ENCODE measurements at places on chromosomes 5 and 9. TPM values are rescaled to one million over a fixed set of nuclear protein-coding genes. Genes with fewer than 3 reads are reported as not detected.

PTGDS gene
- polyA plus RNA-seq = 38.1 TPM

GM2A gene
- polyA plus RNA-seq = 29.5 TPM

MARCHF11 gene
- 4.4 TPM for polyA plus RNA-seq

SPINK13 gene
- 0.31 TPM for polyA plus RNA-seq

TAS2R1 gene
- not detected for polyA plus RNA-seq

MTRR gene
- 57.2 TPM for polyA plus RNA-seq

- DNase-seq = no peak
Measured at GRCh38 chr9:116027951-116028350, 125.6 kb upstream of the PAPPA start.

DNA sequence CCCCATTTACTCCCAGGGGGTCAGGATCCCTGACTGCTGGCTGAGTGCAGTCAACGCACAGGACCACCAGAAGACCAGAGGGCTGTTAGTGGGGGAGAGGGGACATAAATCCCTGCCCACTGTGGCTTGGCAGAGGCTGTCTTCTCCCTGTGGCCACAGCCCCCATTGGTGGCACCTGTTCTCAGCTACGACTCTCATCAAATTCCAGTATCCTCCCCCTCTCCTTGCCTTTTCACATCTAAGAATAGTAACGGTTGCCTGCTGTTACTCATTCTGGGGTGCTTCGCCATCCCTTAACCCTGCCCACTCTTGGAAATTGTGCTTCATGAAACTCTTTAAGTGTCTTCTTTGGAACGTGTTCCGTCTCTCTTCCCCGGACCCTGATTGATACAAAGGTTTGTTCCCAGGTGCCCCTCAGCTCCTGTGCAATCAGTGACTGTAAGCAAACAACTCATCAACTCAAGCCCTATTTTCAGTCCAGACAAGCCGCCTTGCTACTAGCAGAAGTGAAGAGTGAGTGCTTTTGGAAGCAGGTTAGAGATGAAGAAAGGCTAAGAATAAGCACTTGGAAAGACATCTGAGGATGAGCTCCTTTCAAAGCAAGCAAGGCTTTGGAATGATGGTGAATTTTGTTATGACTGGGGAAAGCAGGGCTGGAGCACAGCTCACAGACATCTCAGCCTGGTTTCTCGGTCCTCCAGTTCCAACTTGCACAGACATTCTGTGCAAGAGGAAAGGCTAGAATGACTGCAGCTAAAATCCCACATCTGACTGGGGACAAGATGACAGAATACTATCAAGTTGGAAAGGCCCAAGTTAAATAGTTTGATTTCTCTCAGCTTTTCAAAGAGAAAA is 22.9 kb upstream of the DENND1A start:
- no peak for DNase-seq

DNA sequence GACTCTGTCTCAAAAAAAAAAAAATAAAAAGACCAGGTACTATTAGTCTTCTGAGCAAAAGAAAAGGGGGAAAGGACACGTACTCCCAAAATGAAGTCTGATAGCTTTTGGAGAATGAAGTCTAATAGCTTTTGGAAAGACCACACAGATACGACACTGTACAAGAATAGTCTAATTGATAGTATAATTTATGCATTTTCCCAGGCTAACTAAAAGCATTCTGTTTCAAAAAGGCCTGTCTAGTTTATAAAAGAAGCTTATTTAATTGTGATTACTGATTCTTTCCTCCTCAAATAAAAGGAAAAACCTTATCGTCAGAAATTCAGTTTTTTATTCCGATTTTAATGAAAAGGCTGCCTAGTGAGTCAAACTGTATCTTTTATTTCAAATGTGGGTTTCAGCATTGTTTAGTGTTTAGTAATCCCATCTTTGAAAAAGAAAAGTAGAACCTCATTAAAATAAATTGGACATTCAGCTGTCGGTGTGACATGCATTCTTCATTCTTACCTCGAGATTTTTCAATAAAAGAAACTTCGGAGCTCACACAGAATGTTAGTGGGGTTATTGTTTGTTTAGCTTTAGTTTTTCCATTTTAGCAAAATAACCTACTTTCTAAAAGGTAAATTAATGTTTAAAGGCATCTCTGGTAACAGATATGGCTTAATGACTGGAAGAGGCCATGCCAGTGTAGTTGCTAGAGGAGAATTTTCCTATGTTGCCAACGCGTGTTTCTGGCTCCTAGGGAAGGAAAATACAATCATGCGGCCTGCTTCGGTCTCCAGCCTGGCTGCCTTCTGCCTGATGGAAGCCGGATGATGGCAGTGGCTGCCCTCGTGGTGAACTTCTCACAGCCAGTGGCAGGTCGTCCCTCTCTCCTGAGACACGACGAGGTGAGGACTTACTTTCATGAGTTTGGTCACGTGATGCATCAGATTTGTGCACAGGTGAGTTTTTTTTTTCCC is 70.0 kb downstream of the NLN start:
- DNase-seq = no peak

DNA sequence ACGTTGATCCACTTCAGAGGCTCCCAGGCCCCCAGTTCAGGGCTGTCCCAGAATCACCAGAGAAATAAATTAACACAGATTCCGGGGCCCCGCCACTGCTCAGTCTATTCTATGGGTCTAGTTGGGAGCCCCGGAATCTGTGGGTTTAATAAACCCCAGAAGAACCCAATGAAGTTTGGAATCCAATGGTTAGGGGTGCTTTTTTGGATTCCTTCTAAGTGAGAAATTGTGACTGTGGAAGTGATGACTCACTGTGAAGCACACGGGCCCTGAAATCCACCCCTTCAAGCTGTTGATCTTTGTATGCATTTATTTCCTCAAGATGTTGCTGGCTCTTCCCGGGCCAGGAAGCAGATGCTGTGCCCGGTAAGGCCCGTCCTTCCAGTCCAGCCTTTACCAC is 57.3 kb upstream of the SLC28A3 start:
- DNase-seq = no peak

GRCh38 chr5:83839788-83840187 is 119.1 kb upstream of the HAPLN1 start:
- no peak for DNase-seq

DNA sequence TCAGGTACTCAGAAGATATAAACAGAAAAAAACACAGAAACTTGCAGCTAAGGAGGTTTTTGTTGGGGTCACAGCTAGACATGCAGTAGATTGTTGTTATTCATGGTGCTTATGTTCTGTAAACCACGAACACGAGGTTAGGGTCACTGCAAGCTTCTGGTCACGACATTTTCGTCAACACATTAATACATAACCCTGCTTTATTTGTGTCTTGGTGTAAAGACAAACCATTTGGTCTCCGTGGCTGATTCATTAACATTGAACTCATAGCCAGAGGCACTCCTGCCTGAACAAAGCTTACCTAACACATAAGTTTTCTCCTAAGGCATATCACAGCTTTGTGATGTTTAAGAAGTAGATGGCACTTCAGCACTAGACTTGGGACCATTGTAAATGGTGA is 16.9 kb downstream of the TEK start:
- no peak for DNase-seq

- DNase-seq = no peak
Measured at GRCh38 chr5:66553916-66554575, 42.1 kb upstream of the MAST4 start.

- DNase-seq = no peak
Measured at GRCh38 chr5:149453618-149454415, 74.7 kb upstream of the IL17B start.

DNA sequence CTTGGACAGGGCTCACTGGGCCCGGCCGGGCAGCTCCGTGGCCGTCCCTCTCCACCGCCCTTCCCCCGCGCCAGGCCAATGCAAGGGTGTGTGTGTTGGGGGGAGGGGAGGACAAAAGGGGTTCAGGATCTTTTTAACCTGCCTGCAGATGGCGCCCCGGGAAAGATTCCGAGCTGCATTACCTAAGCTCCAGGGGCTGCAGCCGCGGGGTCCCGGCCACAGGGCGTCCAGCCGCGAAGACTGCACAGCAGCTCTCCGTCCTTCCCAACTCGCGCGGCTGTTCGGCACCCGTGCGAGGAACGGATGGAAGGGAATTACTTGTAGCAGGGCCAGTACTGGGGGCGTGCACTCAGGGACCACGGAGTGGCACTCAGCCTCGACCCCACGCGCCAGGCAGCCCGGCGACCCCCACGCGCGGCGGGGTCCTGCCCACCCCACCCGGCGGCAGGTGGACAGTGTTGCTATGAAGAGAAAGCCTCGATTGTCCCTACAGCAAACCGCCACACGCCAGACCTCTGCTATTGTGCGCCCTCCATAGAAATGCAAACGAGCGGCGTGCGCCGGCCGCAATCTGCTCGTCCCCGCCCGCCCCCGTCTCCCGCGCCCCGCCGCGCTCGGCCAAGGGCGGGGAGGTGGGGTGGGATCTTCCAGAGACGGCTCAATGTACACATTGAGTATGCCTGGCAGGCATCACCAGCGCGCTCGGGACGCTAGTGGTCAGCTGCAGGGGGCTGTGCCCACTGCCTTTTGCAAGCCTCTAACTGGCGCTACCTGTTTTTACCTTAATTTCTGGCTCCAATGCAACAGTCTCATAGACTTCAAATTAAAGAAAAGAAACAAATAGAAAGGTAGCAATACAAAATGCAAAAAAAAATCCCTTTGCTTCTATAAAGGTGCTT is 796 bp upstream of the GADD45G start:
- DNase-seq = no peak

- DNase-seq = no peak
Measured at GRCh38 chr9:133641396-133641655, 5.2 kb downstream of the DBH start.

DNA sequence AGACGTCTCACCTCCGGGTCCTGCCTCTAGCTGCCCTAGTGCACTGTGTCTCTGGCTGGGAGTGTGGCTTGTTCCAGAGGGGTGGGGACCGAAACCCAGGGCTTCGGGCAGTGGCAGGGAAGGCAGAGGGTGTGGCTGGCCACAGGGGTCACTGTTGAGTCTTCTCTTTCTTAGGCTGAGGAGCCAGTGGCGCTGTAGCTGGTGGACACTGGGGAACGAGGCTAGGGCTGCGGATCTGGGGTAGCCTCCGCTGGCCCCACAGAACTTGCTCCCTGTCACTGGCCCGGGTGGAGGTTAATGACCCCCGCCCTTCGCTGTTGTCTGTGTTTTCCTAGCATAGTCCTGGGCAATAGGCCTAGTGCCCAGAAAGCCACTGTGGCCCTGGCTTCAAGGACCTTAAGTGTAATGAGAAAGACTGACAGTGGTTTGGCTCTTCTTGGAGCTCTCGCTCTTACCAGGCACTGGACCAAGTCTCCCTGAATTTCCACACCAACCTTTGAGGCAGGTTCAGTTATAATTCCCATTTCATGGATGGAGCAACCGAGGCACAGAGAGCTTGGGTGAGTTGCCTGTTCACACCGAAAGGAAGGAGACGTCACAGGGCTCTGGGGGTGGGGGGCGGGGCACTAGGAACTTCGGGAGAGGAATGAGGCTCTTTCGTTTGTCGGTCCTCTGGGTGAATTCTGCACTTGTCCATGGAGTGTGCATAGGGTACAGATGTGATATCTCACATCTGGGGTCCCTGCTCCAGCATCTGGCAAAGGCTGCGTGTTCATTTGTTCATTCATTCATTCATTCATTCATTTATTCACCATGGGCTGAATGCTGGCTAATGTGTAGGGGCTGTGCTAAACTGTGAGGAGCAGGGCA is 4.8 kb upstream of the IER5L start:
- no peak for DNase-seq

GRCh38 chr5:35781181-35781790 is 75.4 kb upstream of the IL7R start:
- no peak for DNase-seq
